ENCODE measurements at places on chromosomes 4 and X.

GRCh38 chr4:143539670-143540023 is 26.1 kb downstream of the SMARCA5 start:
- DNase-seq, result no peak

GRCh38 chr4:26132858-26133257 is 188.0 kb upstream of the RBPJ start:
- DNase-seq, result no peak

DNA sequence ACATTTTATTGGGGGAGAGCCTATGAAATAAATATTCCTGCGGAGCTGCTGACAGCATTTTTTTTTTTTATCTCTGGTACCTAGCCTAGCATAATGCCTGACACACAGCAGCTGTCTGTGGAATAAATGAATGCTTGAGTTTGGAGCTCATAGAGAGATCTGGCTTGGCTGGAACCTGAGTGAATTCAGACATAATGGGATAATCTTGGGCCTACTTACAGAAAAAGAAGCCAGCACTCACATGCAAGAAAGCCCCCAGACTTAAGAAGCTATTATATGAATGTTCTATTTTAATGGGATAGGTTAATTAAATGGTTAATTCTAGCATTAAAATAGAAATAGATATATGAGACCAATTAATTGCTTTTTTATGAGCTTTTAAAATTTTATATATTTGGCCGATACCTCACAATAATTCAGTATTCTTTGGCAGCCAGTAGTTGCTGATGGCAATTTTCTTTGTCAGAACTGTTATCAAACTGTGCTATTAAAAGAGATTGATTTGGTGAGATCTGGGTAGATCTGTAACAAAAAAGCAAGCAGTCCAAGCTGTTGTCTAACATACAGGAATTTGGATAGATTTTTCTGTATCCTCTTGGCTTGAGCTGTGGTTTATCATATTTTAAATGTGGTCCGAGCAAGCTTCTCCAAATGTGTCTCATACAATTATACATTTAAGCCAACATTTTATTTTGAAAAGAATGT is 654.2 kb downstream of the PCDH7 start:
- no peak for DNase-seq

DNA sequence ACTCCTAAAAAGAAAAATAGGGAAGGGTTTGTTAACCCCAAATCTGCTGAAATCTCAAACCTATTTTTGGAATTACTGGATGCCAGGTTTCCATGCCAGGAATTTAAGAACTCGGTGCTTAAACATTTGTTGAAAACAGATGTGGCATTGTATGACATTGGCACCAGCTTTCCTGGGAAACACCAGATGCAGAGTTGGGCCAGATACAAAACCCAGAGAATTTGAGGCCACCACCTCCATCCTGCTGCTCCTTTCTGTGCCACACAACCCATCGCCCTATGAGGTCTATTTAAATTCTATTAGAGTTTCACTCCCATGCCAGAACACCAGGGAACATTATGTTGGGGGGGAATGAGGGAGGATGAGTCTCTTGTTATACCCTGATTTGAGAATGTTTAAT is 71.7 kb downstream of the ARAP2 start:
- DNase-seq, result no peak

DNA sequence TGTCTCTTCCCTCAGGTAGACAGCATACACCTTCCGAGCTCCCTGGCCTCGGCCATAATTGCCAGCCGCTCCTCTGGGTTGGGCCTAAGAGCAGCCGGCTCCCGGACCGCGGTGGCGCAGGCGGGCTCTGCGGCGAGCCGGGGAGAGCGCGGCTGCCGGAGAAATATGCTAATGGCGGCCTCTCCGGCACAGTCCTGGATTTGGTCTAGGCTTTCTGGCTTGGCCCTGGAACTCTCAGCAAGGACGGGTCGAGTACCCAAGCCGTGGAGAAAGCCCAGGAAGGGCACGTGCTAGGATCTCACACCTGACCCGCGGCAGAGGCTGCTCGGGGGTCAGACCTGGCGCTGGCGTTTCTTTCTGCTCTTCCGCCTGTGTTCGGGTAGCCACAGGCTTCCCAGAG is 18.6 kb upstream of the ZIC3 start:
- no peak for DNase-seq

GRCh38 chr4:120447774-120448173 is 381.1 kb upstream of the MAD2L1 start:
- no peak for DNase-seq

GRCh38 chr4:38456096-38456495 is 207.9 kb upstream of the KLF3 start:
- no peak for DNase-seq

DNA sequence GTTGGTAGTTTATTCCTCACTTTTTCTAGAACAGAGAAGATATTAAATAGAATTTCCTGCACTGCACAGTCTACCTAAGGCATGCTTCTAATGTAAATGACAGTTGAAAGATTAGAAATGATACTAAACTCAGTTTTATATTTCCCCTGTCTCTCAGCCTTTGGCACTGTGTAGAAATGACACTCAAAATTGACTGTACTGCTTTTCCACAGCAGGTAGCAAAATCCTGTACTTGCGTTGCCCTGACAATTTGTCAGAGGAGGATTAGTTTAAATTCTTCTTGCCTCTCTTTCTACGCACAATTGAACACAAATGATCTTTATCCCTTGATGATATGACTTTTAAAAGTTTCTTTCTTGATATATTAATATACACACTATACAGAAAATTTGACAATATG is 347.6 kb downstream of the SPOCK3 start:
- DNase-seq, result no peak

DNA sequence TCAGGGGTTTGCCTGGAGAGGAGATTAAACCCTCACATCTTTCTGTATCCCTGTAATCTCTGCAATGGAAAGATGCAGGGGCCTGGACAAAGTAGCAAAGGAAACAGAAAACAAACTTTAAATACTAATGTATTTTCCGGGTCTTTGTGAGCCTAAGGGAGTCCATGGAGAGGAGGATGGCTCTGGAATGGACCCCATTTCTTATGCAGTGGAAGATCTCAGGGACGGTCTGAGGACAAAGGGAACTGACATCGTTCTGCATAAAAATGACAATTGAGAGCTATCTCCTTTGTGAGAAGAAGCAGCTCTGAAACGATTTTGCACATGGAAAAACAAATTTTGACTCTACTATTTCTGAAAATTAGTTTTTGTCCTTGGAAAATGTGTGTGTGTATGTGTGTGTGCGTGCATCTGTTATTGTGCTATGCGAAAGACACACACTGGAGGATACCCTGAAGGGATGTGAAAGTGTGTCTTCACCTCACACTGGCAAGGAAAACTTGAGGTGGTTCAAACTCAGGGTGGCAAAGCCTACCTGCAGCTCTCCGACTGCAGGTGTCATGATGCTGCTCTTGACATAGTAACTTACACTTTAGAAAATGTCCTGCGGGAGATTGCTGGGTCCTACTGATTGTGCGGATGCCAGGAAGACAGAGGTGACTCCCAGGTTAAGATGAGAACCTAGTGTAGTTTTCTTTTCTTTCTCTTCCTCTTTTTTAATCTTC is 126.4 kb upstream of the JADE1 start:
- DNase-seq, result no peak

DNA sequence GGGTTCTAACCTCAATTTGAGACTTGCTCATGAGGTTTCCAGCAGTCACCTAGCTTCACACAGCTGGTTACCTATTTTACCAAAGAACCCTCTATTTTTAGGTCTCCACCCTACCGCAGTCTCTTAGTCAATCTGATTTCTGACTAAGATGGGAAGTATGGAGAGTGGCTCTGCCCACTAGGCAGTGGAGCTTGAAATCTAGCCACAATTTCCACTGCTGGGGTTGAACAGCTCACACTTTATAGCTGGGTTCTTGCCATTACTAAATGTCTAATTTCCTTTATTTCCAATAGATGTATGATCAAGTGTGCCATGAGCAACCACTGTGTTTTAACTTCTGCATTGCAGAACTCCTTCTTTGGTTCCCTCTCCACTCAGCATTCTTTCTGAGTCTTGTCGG is 43.1 kb downstream of the GASK1B start:
- no peak for DNase-seq

GRCh38 chr4:119663160-119663788 is 34.7 kb upstream of the PDE5A start:
- DNase-seq, result no peak

DNA sequence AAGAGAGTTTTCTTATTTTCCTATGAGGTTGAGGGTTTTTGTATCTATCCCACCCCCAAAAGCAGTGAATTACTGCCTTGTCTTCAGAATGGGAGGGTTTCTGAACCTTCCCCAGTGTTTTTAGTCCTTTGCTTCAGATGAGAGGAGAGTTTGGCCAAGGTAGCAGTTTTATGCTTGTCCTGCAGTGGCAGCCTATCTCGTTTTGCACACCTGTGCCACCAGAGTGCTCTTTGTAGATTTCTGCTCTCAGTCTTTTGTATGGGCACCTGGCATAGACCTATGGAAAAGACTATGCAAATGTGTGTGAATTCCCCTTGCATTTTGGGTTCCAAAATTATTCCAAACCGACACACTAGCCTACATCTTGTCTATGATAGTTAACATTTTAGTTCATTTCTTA is 5.8 kb downstream of the TBC1D19 start:
- DNase-seq, result no peak

GRCh38 chr4:33052241-33052640 is 2332.1 kb downstream of the PCDH7 start:
- no peak for DNase-seq

- DNase-seq, result no peak
These were observed 420.4 kb upstream of the AGA start for GRCh38 chr4:177862541-177863176.

GRCh38 chr4:13641084-13641483 is 13.6 kb upstream of the BOD1L1 start:
- DNase-seq, result no peak

GRCh38 chr4:78588894-78589545 is 37.5 kb downstream of the ANXA3 start:
- no peak for DNase-seq

- no peak for DNase-seq
These were observed 55.1 kb downstream of the RAB40A start for GRCh38 chrX:103464072-103464773.

Data from stimulated activated CD8-positive, alpha-beta memory T cell treated with anti-CD3 and anti-CD28 coated beads, Interleukin-4, amount 100 ng/mL, for 24 hours (primary cell).